Cerebellar nuclear complex (tissue), 1 donor: ENCODE measurements at places on chromosomes 1 and 21.
A peak's percentile ranks its signal among the peaks of the same experiment; 100 is the strongest.

DNA sequence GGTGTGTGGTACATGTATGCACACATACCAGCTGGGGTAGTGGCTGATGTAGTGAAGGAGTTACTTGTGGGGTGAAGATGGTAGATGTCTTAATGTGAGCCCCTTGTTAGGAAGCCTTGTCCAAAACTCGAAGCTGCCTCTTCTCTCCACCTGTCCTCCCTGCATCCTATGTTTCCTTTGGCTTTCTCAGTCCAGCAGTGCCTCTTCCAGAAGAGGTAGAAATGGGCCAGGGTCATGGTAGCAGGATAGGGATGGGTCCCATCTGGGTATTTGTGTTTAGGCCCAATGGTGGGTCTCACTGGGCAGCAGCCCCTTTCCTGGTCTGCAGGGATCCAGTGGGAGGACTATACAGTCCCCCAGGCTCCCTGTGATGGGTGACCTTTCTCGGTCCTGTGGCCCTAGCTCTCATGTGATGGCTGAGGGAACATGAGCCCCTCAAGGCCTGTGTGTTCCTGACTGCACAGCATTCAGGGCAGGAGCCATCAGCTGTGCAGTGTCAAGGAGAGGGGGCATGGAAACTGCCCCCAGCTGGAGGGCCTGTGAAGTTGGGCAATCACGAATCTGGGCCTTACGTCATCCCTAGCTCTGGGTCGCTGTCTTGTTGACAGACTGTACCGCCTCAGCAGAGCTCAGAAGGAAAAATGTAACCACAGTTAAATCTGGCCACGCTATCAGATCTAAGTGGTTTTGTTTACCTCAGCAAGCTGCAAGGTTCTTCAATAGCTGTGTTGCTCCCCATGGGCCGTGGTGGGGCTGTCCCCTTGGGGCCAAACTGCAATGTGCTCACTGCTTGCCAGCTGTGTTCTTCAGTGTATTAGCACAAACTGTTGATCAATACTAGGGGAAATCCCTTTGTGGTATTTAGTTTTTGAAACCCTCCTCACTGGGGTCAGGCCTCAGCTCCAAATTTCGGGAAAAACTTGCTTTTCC, 82.7 kb downstream of the NOS1AP start:
- DNase-seq: no peak

DNA sequence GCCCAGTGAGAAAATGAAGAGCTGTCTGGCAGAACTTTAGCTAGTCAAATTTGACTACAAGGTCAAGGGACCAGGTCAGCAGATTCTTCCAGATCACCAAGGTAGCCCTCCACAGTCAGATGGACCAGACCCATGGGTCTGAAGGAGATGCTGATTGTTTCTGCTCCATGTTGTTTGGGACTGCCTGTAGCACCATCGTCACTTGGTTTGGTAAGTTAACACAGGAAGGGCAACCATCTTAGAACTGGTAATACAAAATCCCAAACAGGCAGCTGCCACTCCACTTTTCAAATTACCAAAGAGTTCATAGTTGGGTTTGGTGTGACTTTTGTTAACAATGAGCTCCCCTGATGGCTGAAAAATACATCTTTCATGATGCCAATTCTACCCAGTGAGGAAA, 9.0 kb downstream of the ITPKB start:
- no peak for DNase-seq

DNA sequence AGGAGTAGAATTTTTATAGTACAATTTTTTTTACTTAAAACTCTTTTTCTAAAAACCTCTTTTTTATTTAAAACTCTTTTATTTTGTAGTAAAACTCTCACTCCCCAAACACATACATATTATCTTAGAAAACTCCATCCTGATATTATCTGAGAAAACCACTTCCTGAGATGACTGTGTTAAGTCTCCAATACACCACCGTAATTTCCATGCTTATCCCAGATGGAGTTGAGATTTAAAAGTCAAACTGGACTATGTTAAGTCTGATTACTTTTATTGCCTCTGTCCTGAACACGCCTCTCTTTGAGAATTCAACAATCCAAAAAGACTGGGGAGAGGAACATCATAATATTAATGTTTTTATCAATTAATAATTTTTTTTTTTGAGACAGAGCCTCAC, 3.7 kb downstream of the SEC16B start:
- DNase-seq: no peak

DNA sequence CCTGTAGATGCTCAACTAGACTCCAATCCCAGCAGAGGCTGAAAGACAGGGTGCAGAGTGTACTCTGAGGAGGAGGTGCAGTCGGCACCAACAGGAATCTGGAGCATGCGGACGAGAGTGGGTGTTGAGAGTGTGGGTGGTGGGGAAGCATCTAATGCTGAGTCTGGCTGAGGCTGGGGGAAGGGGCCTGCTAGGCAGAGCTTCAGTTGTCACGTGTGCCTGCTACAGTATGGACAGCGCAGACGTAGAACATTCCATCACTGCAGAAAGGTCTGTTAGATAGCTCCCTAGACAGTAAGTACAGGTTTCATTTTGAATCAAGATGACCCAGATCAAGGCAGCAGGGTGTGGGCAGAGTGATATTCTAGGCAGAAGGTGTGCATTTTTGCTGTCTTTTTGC, 23.1 kb downstream of the SNAP47 start:
- DNase-seq: no peak

- DNase-seq: no peak
Measured at GRCh38 chr1:26009796-26010447, 11.7 kb upstream of the EXTL1 start.

GRCh38 chr1:224333309-224333926, 3.4 kb upstream of the NVL start:
- DNase-seq: peak; percentile 7

DNA sequence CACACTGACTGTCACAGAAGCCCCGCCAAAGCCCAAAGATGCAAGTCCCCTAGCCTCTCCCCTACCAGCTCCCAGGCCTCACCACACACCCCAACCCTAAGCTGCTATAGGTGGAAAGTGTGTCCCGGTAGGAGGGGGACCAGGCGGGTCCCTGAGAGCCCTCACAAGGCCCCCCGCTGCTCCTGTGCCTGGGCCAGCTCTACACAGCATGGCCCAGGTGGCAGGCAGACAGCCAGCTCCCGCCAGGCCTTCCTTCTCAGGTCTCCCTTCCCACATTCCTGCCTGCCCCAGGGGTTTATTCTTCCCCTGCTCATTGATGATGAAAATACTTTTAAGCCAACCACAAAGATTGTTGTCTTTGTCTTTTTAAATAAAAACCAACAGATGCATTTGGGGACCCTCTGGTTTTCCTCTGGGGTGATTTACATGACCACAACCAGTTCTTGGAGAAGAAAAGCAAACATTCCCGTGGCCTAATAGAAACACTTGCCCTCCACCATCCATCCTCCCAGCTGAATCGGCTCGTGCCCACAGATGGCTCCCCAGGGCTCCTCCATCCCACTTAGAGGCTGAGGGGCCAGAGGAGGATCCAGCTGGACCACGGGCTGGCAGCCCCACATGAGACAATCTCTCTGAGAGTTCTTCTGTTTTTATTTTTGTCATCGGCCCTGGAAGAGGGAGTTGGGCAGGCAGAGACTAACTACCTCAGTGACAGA, 93.1 kb downstream of the DMRTB1 start:
- no peak for DNase-seq

DNA sequence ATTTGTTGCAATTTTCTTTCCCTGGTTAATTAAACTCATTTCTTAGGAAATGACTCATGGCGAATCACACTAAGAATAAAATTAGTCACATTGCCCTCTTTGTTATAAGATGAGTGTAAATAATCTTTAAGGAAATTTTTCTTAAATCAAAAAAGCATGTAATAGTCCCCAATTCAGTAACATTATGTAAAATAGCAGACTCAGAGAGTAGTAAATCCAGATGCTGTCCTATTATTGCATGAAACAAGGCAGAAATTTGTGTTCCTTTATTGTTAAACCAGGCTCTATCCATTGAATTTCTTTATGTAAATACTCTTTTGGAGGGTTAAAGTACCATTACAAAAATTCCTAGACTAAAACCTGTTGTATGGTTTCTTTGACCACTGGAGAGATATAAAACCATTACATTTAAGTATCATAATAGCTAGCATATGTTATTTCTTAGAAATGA, 154.5 kb upstream of the C1orf87 start:
- no peak for DNase-seq

DNA sequence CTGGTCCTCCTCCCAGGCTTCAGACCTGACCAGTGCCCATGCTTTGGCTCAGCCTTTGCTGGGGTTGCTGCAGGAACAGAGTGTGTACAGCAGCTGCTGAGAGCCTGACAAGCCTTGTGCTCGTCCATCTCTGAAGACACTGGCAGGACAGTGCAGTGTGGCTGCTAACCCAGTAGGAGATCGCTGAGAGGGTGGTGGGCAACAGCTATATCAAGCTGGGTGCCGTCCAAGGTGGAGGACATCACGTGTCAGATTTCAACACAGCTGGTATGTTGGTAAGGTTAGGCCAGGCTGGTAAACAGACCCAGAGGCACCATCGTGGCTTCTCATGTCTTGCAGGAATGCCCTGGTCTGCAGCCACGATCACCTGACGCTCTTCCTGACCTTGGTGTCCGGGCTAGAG, 17.9 kb upstream of the SLC25A34 start:
- DNase-seq: no peak

- DNase-seq: no peak
Measured at GRCh38 chr1:38558500-38559445, 300.8 kb downstream of the RRAGC start.

GRCh38 chr1:157495285-157495684, 57.0 kb downstream of the FCRL5 start:
- DNase-seq: no peak

DNA sequence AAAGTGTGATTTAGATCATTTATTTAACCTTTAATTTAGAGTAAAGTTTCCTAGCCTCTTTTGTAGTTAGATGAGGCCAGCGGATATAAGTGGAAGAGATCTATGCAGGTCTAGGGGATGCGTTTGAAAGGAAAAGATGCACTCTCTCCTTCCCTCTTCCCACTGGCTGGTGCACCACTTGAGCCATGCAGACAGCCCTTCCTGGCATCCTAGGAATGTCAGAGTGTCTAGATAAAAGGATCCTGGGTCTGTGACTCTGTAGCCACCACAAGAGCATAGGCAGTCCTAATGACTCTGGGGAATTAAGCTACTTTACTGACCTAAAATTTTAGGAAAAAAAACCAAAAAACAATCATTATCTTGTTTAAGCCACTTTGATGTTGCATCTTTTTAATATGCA, 16.0 kb upstream of the STUM start:
- no peak for DNase-seq

GRCh38 chr21:36038701-36039497, 21.4 kb downstream of the SETD4 start:
- DNase-seq: no peak

GRCh38 chr1:39239968-39240367, 35.5 kb downstream of the MACF1 start:
- DNase-seq: no peak

DNA sequence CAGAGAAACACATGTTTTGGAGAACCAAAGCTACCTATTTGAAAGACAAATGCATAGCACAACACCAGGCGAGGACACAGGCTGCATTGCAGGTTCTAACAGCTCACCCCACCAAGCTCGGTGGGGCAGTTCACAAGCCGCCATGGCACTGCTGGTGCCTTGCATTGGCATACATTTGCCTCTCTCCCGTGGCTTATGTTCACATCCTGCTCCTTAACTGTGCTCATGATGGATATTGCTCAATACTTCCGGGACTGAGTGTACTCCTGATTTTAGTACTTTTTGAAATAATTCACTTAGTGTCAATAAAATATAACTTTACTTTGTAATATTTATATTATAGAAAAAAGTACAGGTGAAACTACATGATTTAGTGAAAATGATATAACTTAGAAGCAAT, 1187.4 kb upstream of the NCAM2 start:
- no peak for DNase-seq

DNA sequence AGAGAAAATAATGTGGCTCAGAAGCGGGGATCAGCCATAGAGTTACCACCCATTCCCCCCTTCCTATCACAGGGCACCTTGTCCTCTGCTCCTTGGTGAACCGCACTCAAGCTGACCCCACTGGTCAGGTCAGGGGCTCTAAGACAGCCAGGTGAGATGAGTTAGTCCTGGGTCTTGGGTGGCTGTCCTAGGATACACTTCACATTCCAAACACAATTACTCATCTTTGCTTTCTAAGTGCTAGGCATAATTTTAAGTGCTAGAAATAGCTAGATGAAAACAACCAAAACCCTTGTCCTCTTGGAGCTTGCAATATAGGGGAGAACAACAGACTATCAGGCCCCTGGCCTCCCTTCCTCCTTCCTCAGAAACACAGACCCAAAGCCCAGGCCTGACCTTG, 7.8 kb upstream of the MUTYH start:
- no peak for DNase-seq

DNA sequence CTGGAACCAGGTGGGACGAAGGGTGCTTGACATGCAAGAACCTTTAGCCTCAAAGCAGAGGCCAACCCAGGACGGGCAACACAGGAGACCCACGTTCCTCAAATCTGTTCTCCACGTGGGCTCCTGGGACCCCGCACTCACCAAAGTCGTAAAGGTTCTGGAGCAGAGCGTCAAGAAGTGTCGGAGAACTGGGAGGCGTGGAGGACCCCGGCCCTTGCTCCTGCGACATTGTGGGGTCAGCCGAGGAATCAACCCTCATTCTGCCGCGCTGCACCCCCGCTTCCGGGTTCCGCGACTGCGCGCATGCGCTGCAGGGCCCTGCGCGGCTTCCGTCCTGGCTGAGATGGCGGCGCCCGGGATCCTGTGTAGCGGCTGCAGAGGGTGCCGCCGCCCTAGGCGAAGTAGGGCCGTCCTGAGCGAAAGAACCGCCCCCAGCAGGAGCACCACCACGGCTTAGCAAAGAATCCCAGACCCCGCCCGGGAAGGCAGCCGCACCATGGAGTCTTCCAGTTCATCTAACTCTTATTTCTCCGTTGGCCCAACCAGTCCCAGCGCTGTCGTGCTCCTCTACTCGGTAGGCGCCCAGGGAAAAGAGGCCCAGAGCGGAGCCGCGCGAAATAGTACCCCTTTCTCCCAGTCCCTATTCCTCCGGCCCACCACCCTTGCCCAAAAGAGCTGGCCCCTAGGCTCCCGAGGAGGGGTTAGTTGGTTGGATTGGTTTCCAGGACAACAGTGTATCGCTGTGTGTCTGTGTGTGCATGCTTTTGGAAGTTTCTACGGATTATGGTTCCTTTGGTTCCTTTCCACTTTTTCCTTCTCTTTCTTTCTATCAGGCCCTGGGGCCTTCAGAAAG, at the start of gene GNPAT:
TSS of gene GNPAT (plus strand) at position 330 of the 853 bp plus-strand sequence. CDS start at position 497, 167 bp downstream.
- no peak for DNase-seq

GRCh38 chr1:16617114-16617631, 3.8 kb upstream of the NBPF1 start:
- no peak for DNase-seq
